ENCODE measurements at places on chromosomes 7 and 10.

- DNase-seq = no peak
Observed at GRCh38 chr10:54947605-54948004, 146.6 kb upstream of the PCDH15 start.

DNA sequence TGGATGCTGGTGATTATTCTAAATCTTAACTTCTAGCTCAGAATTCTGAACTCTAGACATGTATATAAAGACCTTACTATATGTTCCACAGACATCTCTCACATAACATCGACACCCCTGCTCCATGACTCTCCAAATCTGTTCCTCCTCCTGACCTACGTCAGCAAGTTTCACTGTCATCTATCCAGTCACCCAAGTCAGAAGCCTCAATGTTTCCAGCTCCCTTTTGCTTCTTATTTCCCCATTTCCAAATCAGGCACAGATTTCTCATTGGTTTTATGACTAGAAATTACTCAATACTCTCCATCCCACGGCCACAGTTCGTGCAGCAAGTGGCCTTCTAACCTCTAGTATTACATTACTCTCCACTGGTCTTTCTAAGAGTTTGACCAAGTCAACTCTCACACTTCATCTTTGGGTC, 28.5 kb downstream of the EPC1 start:
- no peak for DNase-seq

GRCh38 chr7:86904949-86905834, 154.3 kb downstream of the ELAPOR2 start:
- DNase-seq = no peak

DNA sequence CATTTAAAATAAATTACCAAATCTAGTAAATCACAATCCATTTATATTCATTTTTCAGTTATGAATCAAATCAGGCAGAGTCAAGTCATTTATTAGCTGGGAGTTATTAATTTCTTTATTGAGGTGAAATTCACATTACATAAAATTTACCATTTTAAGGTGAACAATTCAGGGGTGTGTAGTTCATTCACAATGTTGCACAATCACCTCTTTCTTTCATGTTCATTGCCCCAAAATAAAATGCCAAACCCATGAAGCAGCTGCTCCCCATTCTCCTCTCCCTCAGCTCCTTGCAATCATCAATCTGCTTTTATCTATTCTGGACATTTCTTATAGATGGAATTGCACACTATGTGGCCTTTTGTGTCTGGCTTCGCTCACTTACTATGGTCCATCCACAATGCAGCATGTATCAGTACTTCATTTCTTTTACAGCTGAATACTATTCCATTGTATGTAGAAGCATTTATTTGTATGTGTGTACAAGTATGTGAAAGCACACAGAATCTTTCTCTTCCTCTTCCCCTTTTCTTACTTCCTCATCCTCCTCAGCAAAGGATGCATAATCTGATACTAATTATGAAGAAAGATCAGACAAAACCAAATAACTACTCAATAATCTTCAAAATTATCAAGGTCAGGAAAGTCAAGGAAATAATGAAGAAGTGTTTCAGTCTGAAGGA, 60.6 kb downstream of the LMBR1 start:
- DNase-seq = no peak

DNA sequence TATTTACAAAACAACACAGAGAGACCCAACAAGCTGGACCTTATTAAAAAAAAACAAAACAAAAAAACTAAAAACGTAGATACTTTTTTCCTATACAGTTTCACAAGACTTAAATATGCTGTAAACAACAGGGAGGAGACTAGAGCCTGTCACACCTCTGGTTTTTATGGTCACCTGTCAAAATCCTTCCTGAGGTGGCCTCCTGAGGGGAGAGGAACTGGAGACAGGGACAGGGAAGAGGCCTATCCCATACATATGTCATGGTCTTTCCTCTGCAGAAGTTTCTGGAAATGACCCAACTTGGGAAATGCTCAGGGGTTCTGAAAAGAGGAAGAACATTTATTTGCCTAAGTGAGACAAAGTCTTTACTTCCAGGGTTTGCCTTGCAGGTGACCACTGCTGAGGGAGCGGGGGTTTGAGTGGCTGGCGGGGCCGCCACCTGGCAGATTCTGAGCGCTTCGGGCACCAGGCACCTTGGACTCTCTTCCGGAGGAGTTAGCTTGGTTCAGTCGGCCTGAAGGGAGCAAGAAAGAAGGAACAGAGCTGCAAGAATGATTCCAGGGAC, 18.3 kb downstream of the CPA1 start:
- DNase-seq = peak; percentile 65

DNA sequence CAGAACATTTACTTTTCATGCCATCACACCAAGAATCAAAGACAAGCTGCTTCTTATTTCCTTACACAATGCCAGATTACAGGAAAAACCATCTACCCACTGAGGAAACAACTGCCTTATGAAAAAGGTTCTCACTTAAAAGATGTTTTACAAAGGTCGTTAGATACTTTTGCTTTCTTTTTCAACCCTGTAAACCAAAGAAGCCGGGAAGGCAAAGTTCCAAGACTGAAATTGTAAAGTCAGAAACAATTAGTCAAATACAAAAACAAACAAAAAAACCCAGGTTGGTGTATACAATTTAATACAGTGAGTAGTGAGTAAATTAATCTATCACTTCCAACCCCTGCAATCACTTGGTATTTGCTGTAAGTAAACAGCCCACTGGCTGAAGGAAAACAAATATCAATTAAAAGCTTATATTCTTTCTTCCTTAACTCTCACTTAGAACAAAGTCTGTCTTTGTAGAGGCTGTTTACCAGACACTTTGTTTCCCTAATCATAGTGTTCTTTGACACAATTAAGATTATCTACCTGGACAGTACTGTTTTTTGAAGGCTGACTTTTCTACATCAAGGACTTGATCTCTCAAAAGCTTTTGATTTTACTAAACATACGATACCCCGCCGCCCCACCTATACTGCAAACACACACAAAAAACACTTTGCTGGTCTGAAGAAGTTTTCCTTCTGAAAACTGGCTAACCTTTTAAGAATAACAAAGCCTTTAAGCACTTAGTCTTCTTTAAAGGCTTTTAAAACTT, 18.1 kb downstream of the ERLIN1 start:
- DNase-seq = no peak

DNA sequence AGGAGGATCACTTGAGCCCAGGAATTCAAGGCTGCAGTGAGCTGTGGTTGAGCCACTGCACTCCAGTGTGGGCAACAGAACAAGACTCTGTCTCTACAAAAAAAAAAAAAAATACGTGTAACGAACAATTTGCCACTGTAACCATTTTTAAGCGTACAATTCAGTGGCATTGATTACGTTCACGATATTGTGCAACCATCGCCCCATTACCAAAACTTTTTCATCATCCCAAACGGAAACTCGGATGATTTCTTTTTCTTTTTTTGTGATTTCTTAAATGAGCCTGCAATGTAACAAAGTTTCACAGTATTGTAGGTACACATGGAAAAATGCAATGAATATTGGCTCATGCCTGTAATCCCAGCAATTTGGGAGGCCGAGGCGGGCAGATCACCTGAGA, 9.5 kb downstream of the GRIFIN start:
- DNase-seq = no peak

DNA sequence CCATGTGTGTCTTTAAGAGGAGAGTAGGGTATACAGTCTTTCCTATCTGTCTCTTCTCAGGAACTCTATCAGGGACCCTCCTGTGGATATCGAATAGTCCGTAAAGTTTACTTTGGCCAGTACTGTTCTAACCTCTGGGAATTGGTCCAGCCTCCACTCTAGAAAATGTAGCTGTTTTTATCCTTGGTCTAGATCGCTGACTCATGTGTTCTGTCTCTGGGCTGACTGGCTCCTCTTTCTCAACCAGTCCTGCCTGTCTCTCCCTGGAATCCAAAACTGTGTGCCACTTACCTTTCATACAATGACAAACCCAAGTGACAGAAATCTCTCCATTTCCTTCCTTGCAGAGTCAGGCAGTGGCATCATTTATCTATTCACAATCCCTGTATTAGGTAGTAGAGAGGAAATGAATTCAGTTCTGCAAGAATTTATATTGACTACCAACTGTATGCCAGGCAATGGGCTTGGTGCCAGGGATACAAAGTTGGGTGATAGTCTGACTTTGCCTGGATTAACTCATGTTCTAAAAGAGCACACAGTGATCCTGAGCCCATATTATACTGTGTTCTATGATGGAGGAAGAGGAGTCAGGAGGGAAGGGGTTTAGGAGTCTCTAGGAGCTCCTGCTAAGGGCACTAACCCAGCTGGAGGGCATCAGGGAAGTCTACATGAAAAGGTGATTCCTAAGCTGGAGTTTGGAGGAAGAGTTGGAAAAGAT, 232.7 kb downstream of the LRMDA start:
- no peak for DNase-seq

DNA sequence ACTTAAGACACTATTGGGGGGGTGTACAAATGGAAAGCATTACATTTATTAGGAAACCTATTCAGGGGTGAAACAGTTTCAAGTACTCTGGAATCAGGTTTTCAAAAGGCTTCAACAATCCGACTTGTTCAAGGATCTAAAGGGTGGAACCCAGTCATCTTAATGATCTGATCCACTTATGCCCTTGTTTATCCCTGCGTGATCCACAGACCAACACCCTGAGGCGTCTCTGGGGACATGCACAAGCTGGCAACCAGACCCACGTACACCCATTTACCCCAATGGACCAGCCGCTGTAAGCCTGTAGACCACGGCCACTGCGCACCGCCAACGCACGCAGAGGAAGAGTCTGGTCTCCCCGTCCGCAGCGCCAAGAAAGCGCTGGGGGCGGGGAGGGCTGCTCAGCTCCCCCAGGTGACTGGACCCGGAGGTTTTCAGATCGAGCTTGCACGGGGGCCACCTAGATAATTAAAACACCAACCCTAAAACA, 13.4 kb downstream of the HNRNPF start:
- DNase-seq = peak; percentile 83

- DNase-seq = no peak
Observed at GRCh38 chr10:16491933-16492332, 29.7 kb downstream of the C1QL3 start.

DNA sequence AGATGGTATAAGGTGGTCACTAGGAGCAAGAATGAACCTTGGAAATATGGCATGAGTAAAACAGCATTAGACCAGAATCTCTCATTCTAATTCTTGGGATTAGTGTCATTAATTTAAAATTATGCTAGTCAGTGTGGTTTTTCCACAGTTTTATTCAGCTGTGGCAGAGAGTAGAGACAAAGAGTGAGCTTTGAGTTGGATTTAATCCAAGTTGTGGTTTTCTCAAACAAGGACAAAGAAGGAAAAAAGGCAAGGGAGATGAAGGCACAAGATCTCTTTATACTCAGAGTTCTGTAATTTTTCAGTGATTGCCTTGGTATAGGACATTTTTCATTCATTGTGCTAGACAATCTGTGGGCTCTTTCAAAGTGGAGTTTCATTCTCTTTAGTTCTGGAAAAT, 28.2 kb upstream of the AKAP9 start:
- no peak for DNase-seq

DNA sequence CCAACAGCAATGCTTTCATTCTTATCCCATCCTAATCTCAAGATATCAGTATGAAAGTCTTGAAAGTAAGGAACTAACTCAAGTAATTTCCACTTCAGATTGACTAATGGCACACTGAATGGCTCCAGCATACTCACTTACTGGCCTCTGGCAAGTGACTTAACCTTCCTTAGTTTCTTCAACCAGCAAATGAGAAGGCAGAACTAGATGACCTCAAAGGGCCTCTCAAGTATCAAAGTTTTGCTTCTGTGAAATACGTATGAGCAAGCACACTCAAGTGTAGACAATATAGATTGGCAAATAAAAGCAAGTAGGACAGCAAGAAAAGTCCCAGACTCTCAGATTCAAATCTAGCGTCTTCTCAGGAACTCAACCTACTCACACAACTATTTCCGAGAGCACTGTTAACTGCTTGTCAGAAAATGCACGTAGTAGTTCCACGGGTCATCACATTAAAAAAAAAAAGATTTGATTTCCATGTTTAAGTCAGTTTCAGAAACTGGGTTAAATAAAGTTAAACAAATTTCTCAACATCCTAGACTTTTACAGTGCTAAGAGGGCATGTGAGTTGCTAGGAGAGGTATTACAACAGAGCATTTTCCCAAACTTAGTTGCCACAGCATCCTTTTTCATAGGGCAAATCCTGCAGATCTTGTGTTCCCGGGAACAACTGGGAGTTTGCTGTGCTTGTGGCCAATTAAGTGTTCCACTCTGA, 276.9 kb upstream of the KLF14 start:
- no peak for DNase-seq

DNA sequence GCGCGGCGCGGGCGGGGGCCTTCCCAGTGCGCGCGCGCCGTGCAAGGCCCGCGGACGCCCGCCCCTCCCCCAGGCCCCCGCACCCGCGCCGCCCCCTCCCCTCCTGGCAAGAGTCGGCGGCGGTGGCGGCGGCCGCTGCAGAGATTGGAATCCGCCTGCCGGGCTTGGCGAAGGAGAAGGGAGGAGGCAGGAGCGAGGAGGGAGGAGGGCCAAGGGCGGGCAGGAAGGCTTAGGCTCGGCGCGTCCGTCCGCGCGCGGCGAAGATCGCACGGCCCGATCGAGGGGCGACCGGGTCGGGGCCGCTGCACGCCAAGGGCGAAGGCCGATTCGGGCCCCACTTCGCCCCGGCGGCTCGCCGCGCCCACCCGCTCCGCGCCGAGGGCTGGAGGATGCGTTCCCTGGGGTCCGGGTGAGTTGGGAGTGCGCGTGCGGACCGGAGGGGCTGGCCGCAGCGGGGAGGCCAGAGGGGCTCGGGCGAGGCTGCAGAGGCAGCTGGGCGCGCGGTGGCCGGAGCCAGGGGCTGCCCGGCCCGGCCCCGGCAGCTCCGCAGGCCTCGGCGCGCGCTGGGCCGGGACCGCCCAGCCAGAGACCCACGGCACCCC, at the start of gene BMPR1A:
BMPR1A (plus strand) TSS at position 109 of the 602 bp plus-strand sequence. CDS start 119,400 bp downstream, outside the sequence.
- no peak for DNase-seq

GRCh38 chr10:65751218-65751617, 1174.6 kb upstream of the LRRTM3 start:
- DNase-seq = no peak

DNA sequence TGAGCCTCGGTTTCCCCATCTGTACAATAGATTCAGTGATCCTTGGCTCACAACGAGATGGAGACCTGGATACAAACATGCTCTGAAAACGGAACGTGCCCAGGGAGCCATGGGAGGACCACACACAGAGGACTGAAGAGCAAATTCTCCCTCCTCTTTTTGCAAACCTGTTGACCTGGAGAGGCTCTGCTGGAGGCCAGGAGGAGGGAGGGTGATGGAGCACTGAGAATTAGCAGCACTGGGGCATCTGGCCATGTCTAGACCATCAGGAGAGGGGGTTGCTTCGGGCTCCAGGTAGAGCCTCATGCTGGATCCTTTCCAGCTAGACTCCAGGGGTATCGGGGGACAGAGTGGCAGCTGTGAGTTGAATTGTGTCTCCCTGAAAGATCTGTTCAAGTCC, 97.4 kb upstream of the GPR26 start:
- no peak for DNase-seq

GRCh38 chr7:111380945-111381344, 181.3 kb downstream of the IMMP2L start:
- no peak for DNase-seq
